ENCODE measurements at places on chromosomes 3 and 15.

DNA sequence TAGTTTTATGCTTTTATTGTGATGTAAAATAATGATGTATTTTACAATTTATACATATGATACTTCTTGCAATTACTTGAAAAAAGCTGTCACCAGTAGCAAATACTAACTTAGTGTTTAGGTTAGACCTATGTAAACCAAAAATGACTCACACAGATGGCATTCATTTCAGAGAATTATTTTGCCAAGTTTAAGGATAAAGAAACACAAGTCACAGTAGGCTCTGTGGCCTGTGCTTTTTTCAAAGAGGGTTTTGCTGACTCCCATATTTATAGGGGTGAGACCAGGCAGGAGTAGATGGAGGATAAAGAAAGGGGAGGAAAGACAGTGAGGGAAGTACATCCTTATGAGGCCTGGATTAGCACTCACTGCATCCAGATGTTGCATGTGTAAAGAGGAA, 356.6 kb upstream of the NPAP1 start:
- no peak for DNase-seq

DNA sequence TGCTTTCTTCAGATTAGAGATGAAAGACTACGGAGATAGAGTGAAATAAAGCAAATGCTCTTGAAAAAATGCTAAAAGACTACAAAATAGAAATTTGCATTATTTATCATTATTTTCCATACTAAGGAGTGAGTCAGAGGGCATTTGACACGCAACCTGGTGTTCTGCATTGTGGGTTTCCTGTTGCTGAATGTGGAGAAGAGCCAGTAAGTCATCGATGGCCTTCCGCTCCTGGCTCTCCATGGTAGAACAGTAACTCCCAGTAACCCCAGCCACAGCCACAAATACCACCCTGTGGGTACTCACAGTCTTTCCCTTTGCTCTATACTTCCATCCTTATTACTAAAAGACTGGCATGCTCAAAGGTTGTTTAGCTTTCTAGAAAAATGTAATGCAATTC, 61.5 kb downstream of the CGGBP1 start:
- DNase-seq = no peak

DNA sequence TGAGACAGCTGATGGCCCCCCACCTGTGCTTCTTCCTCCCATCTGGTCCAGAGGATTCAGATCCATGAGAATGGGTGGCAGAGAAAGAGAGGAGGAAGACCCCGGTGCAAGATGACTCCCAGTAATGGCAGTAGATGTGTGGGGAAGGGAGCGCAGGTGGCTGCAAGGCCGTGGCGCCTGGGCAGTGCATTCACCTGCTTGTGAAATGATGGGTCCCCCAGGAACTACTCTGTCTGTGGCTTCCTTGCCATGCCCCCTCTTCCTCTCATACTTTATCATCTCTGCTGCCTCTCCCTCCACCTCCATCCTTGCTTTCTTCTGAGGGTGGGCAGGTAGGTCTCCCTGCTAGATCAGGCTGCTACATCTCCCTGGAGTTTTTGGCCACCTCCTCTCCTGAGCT, 23.3 kb downstream of the ZNF710 start:
- no peak for DNase-seq

DNA sequence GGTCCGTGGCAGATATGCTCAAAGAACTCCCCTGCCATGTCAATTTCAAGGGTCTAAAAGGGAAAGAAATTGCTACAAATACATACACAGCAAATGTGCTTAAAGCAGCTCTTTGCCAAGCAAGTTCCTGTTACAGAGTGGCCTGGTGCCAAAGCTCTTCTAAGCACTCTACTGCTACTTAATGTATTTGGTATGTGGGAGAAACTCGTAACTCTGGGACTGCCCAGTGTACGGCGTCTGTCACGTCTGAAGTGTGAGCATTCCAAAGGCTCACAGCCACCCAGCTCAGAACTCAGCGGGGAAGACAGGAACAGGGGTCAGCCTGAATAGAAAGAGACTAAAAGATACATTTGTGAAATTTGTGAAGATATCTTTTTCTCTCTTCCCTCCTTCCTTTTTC, 54.6 kb downstream of the RBMS3 start:
- peak; percentile 0 for DNase-seq

DNA sequence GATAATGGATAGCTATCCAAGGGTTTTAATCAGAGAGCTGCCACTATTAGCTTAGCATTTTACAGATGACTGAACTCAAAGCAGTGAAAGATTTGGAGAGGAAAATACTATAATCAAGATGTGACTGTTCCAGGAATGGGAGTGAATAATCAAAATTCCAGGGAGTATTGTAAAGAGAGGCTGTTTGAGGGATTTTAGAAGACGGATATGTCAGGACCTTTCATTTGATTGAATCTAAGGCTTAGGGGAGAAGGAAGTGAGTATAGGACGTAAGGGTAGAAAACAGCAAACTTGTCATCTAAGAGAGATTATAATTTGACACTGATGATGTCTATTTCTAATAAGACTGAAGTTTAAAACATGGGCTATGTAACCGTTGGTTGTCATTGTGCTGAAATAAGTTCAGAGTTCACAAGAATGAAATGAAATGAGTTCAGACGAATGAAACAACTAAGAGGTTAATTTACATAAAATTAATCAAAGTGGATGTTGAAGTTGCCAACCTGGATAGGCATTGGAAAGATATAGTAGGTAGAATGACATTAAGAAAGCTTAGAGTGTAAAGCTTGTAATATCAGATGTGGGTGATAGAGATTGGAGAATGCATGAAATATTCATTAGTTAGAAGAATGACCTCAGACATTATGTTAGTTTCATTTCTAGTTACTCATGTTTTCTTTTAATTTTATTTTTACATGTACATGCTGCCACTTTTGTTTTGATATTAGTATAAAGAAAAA, 842.8 kb downstream of the SI start:
- no peak for DNase-seq

- no peak for DNase-seq
These were observed 371.3 kb downstream of the CADM2 start for GRCh38 chr3:85330071-85330470.

GRCh38 chr15:66215811-66216210, 37.7 kb downstream of the MEGF11 start:
- no peak for DNase-seq

GRCh38 chr3:141812586-141812985, 49.4 kb downstream of the GRK7 start:
- DNase-seq = no peak

DNA sequence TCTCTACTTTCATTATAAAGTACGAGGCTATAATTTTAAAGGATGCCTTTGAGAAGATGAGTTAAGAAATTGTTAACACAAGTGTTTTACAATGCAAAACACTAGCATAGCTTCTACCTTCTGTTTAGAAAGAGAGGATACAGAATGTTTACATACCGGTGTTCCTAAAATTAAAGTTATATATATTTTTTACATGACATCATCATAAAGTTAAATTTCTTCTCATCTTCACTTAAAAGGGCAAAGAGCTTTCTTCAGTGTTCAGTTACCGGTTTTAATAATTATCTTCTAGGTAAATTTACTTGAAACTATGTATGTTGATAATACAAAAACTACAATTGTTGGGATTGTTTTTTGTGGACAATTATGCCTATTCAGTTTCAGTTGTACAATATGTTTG, 32.7 kb upstream of the TM2D3 start:
- no peak for DNase-seq

- no peak for DNase-seq
These were observed 11.9 kb downstream of the GTPBP8 start for GRCh38 chr3:113002679-113003078.

GRCh38 chr3:132543011-132543739, 53.9 kb upstream of the ACKR4 start:
- DNase-seq = no peak

- no peak for DNase-seq
These were observed 173.5 kb downstream of the OR4M2 start for GRCh38 chr15:22253676-22254408.

Measured in NCI-H187 (cell line).